AG10803 (cell line): ENCODE measurements at places on chromosomes 11 and 22.

GRCh38 chr11:66311470-66311964, 5.3 kb downstream of the CD248 start:
- DNase-seq = no peak

DNA sequence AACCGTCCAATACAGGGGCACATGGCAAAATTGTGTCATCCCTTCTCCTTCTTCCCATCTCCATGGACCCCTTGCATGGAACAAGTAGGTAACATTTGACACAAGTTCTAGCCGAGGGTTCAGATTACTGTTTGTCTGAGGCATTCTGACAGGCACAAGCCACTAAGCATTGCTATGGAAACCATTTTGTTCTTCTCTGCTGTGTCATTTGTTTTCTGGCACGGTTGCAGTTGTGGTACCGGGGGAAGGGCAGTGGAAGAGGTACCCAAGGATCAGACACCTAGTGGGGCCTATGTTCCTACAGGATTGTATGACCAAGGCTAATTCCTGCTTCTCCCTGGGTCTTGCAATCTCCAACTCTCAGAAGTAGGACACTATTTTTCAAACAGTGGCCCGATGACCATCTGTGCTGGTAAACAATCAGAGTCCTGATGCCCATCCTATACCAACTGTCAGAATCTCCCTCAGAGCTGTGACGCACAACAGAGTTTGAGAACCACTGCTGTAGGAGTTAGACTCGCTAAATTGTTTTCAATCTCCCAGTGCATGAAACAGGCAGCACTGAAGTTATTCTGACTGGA, 69.3 kb downstream of the KCNC1 start:
- no peak for DNase-seq

DNA sequence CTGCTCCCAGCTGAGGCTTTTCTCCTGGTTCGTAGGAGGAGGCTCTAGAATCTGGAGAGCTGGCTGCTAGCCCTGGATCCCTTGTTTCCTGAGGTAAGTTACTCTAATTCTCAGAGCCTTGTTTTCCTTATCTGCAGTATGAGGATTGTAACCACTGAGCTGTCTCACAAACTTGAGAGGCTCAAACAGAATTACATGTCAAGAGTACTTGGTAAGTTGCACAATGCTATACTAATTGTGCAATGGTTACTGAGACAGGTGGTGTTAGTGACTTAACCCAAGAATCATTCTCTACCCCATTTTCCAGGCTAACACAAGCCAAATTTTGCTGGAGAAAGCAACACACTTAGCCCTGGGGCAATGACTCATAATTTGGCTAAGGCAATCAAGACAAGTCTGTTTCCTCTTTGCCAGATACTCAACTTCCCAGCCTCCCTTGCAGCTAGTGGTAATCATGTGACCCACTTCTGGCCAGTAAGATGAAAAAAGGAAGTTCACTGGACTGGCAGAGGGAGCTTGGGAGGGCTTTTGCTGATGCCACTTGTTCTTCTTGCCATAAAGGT, 348.0 kb downstream of the TENM4 start:
- peak; percentile 100 for DNase-seq

- no peak for DNase-seq
Observed at GRCh38 chr11:119530509-119530908, 107.5 kb upstream of the THY1 start.

DNA sequence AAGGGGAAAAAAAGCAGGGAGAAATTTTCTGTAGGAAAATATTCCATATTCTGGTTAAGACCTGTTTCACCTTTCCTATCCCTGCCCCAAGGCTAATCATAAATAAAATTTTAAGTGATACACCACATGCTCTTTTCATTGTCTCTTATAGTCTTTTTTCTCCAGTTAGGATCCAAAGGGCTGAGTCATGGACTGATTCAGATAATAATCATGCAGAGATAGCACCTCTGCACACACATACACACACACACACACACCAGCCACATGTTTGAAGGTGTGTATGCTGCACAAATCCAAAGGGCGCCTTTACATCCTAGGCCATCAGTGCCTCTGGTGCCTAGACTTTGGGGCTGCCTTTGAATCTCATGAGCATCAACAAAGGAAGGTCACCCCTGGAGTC, 35.5 kb upstream of the CWF19L2 start:
- peak; percentile 52 for DNase-seq

DNA sequence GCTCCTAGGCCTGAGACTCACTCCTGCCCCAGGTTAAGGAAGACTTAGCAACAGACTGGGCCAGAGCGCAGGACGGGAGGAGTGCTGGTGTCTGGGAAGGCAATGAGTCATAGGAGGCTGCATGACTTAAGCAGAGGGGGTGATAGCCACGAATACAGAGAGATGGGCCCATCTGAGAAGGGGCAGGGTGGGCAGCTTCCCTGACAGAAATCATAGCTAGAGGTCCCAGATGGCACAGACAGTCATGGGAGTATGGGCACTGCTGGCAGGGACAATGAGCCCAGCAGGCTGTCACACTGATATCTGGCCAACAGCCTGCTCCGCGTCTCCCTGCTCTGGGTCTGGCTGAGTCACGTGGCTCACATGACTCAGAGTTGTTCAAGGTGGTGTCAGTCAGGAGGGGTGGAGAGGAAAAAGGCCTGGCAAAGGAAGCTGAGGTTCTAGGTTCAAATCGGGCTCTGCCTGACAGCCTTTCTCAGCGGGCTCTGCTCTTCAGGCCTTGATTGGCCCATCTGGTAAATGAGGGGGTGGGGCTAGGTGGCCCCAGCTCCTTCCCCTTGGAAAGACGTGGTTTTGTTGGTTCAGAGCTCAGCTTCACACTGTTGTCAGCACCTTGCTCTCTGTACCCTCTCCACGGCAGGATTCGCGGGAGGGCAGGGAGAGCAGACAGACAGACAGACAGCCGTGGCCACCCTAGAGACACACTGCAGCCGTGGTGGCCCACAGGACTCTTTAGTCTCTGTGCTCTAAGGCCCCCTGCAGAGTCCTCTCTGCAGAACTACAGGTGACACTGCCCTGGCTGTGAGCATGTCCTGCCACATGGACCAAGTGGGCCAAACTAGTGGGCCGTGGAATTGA, 47.8 kb downstream of the DBX1 start:
- peak; percentile 90 for DNase-seq

- DNase-seq = peak; percentile 98
Observed at GRCh38 chr22:31474743-31475142, 14.9 kb downstream of the EIF4ENIF1 start.

DNA sequence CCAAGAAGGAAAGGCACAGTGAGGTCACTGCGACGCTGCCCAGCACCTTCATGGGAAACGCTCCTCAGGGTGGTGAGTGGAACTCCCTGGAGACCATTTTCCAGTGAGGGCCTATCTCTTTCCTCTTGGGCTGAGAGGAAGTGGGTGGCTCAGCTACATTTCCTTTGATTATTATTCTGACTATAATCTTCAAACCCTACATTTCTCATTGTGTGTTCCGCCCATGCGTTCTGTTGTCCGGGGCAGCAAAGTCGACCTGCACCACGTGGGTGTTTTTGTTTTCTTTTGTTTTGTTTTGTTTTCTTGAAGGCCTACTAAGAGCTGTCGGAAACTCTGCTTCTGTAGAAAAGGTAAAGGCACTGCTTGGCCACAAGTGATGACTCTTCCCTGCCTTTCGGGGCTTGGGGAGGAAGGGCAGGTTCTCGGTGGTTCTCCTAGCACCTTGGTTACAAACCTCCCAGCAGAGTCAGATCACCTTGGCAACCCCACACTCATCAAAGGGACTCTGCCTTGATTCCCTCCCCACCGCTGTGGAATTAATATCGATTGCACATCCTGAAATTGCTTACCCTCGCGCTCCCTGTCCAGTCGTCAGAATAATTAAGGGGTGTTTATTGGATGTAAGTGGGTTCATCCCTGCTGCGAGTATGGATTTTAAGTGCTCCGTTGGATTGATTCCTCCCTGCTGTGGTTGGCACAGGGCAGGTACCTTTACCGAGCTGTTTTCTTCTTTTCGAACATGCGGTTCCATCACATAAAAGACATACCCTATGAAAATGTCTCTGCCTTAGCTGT, 7.3 kb downstream of the PARVB start:
- no peak for DNase-seq

GRCh38 chr11:133163463-133164419, 368.6 kb downstream of the OPCML start:
- DNase-seq = peak; percentile 57

DNA sequence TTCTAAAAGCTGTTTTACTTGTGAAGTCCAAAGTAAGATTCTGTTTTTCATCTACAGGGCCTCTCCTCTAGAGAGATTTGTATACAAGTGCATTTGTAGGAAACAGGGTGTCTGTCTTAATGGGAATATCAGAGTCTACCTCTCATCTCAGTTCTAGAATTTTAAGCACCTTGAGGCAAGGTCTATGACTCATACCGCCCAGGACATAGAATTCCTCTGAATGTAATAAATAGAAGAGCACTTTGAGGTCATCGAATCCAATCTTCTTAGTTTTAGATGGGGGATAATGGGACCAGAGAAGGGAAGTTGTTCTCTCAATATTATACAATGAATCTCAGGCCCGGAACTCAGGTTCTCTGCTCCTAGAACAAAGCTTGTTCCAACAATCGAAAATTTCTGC, 101.8 kb upstream of the TIMP3 start:
- no peak for DNase-seq

DNA sequence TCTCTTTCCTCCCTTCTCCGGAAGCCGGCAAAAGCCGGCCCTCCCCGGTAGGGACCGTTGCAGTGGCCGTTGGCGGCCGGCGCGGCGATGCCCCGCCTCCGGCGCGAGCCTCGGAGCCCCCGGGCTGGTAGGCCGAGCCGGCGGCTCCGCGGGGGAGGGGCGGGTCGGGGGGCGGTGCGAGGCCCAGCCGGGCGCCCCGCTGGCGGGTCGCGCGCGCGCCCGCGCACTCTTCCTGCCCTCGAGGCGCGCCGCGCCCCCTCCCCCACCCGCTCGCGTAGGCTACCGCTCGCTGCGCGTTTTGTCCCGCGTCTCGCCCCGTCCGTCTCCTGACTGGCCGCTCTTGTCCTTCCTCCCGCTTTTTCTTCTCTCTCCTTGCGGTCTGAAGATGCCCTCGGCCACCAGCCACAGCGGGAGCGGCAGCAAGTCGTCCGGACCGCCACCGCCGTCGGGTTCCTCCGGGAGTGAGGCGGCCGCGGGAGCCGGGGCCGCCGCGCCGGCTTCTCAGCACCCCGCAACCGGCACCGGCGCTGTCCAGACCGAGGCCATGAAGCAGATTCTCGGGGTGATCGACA, 591 bp downstream of the CAPRIN1 start:
- DNase-seq = peak; percentile 80

DNA sequence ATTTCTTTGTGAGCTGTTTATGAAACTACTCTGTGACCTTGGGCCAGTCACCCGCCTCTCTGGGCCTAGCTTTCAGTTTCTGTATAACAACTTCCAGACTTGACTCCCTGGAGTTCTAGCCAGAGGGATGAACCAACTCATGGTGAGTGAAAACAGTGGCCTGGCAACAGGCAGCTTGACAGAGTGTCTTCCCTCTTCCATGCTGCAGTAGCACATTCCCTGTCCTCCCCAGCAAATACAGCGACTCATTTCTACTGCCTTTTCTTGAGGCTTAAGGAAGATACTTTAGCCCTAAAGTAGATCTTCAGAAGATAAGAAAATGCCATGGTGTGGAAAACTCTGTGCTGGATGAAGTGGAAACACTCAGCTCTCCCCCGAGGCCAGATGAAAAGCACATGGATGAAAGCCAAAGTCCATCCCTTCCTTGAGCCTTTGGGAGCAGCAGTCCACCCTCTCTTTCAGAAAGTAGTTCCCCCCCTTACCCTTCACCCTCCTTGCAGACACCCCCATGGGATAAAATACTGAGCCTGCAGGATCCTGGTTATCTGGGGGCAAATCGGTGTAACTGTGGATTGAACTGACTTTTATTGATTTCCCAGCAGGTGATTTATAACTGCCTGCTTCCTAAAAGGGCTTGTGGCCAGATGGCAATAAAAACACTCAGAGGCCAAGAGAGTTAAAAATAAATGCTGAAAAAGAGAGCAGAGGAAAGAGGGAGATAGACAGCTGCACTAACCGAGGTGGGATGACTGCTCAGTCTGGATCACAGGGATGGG, 24.1 kb downstream of the IRAG1 start:
- peak; percentile 85 for DNase-seq

- no peak for DNase-seq
Observed at GRCh38 chr22:49763138-49763537, 64.5 kb downstream of the BRD1 start.

DNA sequence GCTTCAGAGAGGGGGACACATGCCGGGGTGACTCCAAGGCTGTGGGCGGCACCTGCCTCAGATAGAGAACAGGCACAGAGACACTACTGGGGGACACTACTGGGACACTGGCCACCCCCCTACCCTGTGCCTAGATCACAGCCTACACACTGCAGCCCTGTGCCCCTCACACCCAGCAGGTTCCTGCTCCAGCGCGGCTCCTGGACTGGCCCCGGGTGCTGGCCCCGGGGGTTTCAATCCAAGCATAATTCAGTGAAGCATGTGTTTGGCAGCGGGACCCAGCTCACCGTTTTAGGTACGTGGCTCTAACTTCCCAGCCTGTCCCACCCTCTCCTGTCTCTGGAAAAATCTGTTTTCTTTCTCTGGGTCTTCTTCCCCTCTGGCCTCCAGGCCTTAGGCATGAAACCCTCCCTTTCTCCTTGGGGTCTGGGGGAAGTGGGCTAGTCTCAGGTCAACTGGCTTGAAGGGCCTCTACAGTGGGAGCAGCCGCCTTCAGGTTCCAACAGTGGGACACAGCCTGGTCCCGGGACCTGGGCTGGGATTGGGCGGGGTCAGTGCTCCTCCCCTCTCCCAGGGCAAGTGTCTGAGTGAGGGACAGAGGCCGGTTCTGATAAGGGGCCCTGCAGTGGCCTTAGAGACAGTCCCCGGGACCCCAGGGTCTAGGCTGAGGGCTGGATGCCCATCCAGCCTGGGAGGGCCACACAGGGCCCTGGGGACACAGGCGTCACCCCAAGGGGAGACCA, 98.8 kb downstream of the CRYBB2 start:
- no peak for DNase-seq

DNA sequence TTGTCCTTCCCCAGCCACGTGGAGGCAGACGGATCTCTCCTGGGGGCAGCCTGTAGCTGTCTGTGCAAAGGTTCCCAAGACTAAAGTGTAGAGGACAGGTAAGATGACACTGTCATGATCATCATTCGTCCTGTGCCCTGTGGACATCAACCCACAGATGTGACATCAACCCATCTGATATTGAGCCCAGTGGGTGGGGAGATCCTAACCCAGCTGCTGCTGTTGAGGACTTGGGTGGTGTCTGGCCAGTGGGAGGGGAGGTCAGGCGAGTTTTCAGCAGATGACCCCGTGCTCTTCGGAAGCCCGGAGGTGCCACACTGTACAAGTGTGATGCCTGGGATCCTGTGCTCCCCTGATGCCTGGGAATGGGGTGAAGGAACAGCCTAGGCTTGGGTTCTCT, 1.2 kb upstream of the GAL start:
- DNase-seq = no peak

DNA sequence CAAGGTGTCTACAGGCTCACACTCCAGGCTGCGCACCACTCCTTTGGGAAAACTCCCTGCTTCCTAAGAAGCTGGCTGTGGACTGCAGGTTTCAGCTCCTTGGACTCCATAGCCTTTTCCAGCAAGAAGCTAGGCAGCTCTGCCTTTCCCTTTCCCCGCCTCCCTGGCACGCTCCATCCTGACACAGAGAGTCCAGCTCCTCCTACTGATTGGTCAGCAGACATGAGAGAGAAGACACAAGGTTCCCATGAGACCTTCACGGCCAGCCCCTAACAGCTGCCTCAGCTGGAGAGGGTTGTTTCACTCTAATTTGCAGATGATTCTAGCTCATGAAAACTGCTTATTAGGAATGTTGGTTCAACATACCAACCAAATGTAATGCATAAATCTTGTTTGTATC, 27.6 kb downstream of the TENM4 start:
- peak; percentile 98 for DNase-seq
